ENCODE measurements at places on chromosomes 3 and 15. TPM values are rescaled to one million over a fixed set of nuclear protein-coding genes. Genes with fewer than 3 reads are reported as not detected.

GRCh38 chr3:23928524-23928923, 11.6 kb downstream of the RPL15 start:
- peak; percentile 13 for DNase-seq
- no peak overlapping the region for H3K27ac ChIP-seq
- H3K27me3 ChIP-seq = no peaks in the 10 kb centered on the region
- no peaks in the 10 kb centered on the region for H3K36me3 ChIP-seq
- H3K4me3 ChIP-seq = no peak overlapping the region

LMAN1L gene
- total RNA-seq = 0.39 TPM

DNA sequence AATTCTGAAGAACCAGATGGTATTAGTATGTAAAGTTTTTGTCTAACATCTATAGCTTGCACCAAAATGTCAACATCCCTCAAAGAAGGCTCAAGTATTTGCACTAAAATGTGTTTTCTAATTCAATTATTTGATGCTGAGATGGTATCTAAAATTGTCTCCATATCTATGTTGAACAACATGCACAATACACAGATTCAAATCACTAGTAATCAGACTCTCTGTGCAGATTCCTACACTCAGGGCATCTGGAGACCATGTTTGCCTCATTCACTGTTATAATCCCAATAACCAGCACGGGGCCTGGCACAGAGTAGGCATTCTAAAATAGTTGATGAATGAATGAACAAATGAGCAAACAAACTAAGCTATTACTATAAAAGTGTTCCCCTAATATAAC, 2.6 kb downstream of the FILIP1L start:
- H3K27ac ChIP-seq = no peak overlapping the region
- DNase-seq = no peak
- H3K4me1 ChIP-seq = peaks cover 8% of the 10 kb centered on the region
- H3K36me3 ChIP-seq = no peaks in the 10 kb centered on the region

DNA sequence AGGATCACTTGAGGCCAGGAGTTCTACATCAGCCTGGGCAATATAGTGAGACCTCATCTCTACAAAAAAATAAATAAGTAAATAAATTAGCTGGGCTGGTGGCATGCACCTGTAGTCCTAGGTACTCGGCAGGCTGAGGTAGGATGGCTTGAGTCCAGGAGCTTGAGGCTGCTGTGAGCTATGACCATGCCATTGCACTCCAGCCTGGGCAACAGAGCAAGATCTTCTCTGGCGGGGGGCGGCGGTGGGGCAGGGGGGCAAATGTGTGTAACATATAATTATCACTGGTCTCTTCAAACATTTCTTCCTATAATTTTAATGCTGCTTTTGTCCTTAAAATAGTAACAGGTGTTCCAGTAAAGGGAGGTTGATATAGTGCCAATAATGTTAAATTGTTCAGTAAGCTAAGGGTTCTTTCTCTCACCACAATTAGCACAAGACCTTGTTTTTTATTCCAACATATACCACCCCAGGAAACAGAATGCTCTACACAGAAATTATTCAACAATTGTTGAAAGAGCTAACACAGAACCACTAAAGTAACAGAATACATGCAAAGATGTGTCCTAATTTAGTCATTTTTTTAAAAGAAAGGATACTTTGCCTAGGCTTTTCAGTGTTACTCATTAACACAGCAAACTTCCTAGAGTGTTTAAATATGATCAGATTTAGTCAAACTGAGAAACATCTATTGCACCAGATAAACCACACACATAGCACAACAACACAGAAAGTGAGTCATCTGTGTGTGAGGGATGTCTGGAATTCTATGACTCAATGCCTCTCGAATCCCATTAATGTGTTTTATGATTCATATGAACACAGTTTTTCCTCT, 29.1 kb downstream of the ANKRD28 start:
- H3K27ac ChIP-seq = peak overlapping the region; percentile 69
- no peaks in the 10 kb centered on the region for H3K27me3 ChIP-seq
- H3K36me3 ChIP-seq = no peaks in the 10 kb centered on the region
- DNase-seq = no peak
- H3K4me3 ChIP-seq = no peak overlapping the region

- H3K27me3 ChIP-seq = no peaks in the 10 kb centered on the region
- H3K4me3 ChIP-seq = no peak overlapping the region
- no peaks in the 10 kb centered on the region for H3K36me3 ChIP-seq
Observed at GRCh38 chr3:183868796-183869195, 15.9 kb downstream of the PARL start.

MESP1 gene
- 3.0 TPM for total RNA-seq

GRCh38 chr3:14494973-14495300, 45.2 kb downstream of the GRIP2 start:
- no peak for DNase-seq
- H3K27ac ChIP-seq = no peak overlapping the region
- H3K4me1 ChIP-seq = no peaks in the 10 kb centered on the region
- no peaks in the 10 kb centered on the region for H3K36me3 ChIP-seq
- H3K4me3 ChIP-seq = no peak overlapping the region

GRCh38 chr3:173703771-173704170, 306.2 kb downstream of the NLGN1 start:
- no peak for DNase-seq
- H3K4me1 ChIP-seq = no peaks in the 10 kb centered on the region
- no peaks in the 10 kb centered on the region for H3K36me3 ChIP-seq
- no peak overlapping the region for H3K27ac ChIP-seq

DNA sequence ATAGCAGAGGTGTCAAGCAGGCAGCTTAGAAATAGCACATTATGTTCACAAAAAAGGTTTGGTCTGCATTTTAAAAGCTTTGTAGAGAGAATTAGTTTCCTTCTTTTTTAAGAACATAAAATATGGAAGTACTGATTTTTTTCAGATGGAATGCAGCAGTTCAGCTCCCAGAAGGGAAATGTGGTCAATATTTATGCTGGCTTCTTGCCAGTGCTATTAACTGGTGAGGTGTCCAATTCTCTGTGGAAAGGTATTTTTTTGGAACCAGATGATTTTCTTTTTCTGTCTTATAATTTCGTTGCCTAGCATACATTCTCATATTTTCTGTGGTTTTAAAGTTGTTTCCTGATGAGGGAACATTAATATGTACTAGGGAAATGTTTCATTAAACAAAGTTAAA, 211.4 kb upstream of the ZNF385D start:
- H3K4me1 ChIP-seq = no peaks in the 10 kb centered on the region
- no peak overlapping the region for H3K27ac ChIP-seq
- no peaks in the 10 kb centered on the region for H3K36me3 ChIP-seq

COL6A5 gene
- total RNA-seq = 7.9 TPM

- H3K36me3 ChIP-seq = no peaks in the 10 kb centered on the region
- no peaks in the 10 kb centered on the region for H3K27me3 ChIP-seq
- DNase-seq = no peak
- H3K4me1 ChIP-seq = no peaks in the 10 kb centered on the region
- no peak overlapping the region for H3K4me3 ChIP-seq
Observed at GRCh38 chr3:129530251-129530791, 1.9 kb downstream of the RHO start.

SLITRK3 gene
- total RNA-seq = 0.06 TPM

DNA sequence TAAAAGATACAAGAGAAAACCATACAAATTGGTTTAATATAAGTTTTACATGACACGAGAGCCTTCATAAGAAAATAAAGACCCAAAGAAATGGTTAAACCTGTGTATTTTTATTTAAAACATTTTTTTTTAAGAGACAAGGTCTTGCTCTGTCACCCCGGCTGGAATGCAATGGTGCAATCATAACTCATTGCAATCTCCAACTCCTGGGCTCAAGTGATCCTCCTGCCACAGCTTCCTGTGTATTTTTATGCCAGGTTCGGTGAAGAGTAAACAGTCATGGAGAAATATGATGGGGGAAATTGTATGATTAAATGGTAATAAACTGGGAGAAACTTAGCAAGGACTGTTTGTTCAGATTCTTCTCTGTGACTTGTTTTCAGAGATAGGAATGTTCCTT, 441.0 kb downstream of the TUSC7 start:
- no peaks in the 10 kb centered on the region for H3K27me3 ChIP-seq
- peak overlapping the region; percentile 9 for H3K27ac ChIP-seq
- no peaks in the 10 kb centered on the region for H3K4me1 ChIP-seq
- no peaks in the 10 kb centered on the region for H3K36me3 ChIP-seq

DNA sequence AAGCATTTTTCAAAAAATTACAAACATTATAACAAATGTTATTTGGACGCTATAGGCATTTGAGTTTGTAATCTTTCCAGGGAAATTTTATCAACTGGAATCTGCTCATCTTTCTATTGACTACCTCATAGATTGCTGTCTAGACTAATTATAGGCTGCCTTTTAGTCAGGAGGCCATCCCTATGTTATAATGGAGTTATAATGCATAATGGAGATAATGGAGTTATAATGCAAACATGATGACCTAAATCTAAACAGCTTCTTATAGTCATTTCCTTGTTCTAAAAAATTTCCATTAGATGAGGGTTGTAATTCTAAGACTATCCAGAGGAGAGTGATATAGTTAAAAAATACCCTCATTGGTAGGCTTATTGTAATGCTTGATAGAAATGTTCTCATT, 226.4 kb downstream of the SI start:
- no peak overlapping the region for H3K27ac ChIP-seq
- no peak overlapping the region for H3K4me3 ChIP-seq
- no peaks in the 10 kb centered on the region for H3K27me3 ChIP-seq
- H3K4me1 ChIP-seq = no peaks in the 10 kb centered on the region
- no peak for DNase-seq

GRCh38 chr3:84881288-84881687, 77.5 kb upstream of the CADM2 start:
- H3K27me3 ChIP-seq = no peaks in the 10 kb centered on the region
- no peak overlapping the region for H3K4me3 ChIP-seq
- H3K36me3 ChIP-seq = no peaks in the 10 kb centered on the region
- no peak for DNase-seq

DNA sequence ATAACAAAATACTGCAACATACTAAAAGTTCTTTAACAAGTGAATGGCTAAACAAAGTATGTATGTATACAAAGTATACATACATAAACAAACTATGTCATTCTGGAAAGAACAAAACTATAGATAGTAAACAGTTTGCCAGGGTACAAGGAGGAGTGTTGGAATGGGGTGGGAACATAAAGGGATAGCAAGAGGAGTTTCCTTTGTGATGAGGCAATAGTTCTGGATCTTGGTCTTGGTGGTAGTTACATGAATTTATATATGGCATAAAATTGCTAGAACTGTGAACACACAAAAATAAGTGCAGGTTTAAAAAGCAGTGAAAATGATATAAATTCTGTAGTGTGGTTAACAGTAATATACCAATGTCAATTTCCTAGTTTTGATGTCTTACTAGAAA, 22.0 kb downstream of the ZNF148 start:
- H3K4me3 ChIP-seq = no peak overlapping the region
- DNase-seq = no peak
- peaks cover 14% of the 10 kb centered on the region for H3K4me1 ChIP-seq
- H3K27ac ChIP-seq = no peak overlapping the region

DNA sequence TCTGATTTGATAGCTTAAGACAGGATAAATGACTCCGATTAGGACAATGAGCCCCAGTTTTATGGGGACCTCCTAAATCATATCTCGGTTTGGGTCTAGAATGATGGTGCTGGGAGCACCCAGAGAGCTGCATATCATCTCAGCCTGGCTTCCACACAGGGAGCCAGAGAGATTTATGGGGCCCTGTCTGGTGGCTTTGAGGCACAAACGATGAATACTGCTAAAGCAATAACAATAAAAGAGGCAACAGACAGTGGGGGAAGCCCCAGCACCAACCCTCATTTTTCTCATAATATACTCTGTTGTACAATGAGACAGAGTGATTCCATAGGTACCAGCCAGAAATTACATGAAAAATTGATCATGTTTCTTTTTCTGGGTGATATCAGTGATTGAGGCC, 889.0 kb upstream of the CFAP20DC start:
- DNase-seq = no peak
- H3K4me1 ChIP-seq = no peaks in the 10 kb centered on the region
- H3K27me3 ChIP-seq = no peaks in the 10 kb centered on the region
- H3K27ac ChIP-seq = no peak overlapping the region
- no peaks in the 10 kb centered on the region for H3K36me3 ChIP-seq

GRCh38 chr15:57551715-57552677, 39.7 kb upstream of the MYZAP start:
- H3K4me1 ChIP-seq = peaks cover 15% of the 10 kb centered on the region
- no peaks in the 10 kb centered on the region for H3K27me3 ChIP-seq
- DNase-seq = no peak
- no peaks in the 10 kb centered on the region for H3K36me3 ChIP-seq
- peak overlapping the region; percentile 71 for H3K27ac ChIP-seq

- no peaks in the 10 kb centered on the region for H3K4me1 ChIP-seq
- H3K27ac ChIP-seq = no peak overlapping the region
- H3K4me3 ChIP-seq = no peak overlapping the region
- no peaks in the 10 kb centered on the region for H3K36me3 ChIP-seq
- DNase-seq = peak; percentile 76
- no peaks in the 10 kb centered on the region for H3K27me3 ChIP-seq
Observed at GRCh38 chr3:143551761-143552160, 296.5 kb downstream of the SLC9A9 start.

DNA sequence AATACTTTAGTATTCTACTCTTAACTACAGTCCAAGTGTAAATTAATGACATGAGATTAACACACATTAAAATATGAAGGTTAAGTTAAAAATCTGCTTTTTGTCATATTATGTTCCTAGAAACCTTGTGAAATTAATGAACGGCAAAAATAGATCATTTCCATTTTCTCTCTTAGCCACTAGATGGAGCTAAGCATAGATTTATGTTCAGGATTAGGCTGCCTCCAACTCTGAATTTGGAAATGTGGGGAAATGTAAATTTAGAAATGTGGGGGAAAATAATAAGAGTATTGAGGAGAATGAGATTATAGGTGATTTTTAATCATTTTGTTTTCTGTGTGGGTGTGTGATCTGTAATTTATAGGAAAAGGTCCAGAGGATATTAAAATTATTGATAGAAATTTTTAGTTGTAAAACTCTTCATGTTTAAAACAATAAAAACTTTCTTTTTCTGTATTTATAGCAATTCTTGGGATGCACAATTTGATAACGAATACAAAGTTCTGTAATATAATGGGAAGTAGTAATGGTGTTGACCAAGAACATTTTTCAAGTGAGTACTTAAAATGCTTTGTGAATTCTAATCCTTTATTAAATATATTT, 59.2 kb downstream of the TMOD3 start:
- no peaks in the 10 kb centered on the region for H3K27me3 ChIP-seq
- H3K27ac ChIP-seq = no peak overlapping the region
- H3K36me3 ChIP-seq = peaks cover 38% of the 10 kb centered on the region
- no peak overlapping the region for H3K4me3 ChIP-seq
- no peak for DNase-seq

SPPL2A gene
- total RNA-seq = 114 TPM

DNA sequence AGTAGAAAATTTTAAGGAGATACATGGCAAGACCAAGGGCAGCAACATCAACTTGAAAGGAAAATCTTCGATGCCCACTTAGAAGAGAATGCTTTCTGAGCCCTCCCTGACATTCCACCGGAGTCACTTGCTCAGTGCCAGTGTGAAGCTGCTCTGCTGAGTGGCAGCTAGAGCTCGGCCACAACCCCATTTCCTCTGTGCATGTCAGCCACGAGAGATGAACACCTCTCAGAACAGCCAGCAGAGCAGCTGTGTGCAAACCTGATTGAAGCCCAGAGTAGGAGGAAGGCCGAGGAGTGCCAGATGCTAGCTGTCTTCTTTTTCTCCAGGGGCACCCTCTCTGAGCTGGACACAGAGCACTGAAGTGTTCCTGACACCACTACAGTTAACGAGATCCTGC, 12.2 kb downstream of the TARS3 start:
- H3K4me3 ChIP-seq = no peak overlapping the region
- H3K27ac ChIP-seq = no peak overlapping the region
- no peaks in the 10 kb centered on the region for H3K36me3 ChIP-seq
- no peaks in the 10 kb centered on the region for H3K4me1 ChIP-seq

Measured in left lung (tissue), 14 donors.